NCI-H1092 treated with DMSO at 0.1 percent for 48 hours (cell line): ENCODE measurements at places on chromosomes 11 and 22.

DNA sequence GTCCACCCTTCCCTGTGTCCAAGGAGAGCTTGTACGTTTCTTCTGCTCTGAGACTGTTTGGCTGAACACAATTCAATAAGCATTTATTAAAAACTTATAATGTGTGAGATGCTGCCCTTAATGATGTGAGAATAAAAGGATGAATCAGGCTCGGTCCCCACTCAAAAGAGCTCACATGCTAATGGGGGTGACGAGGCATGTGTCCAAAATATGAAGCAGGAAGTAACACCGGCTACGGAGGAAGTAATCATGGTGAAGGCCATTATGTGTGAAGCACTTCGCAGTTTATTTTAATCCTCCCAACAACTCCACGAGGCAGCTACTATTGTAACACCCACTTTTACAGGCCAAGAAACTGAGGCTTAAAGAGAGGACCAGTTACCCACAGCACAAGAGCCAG, 3.4 kb upstream of the RASD2 start:
- no peak for DNase-seq

- DNase-seq: no peak
Measured at GRCh38 chr11:57377107-57377506, 3.8 kb downstream of the PRG3 start.

GRCh38 chr22:49900441-49901230, 17.6 kb downstream of the ALG12 start:
- DNase-seq: no peak

DNA sequence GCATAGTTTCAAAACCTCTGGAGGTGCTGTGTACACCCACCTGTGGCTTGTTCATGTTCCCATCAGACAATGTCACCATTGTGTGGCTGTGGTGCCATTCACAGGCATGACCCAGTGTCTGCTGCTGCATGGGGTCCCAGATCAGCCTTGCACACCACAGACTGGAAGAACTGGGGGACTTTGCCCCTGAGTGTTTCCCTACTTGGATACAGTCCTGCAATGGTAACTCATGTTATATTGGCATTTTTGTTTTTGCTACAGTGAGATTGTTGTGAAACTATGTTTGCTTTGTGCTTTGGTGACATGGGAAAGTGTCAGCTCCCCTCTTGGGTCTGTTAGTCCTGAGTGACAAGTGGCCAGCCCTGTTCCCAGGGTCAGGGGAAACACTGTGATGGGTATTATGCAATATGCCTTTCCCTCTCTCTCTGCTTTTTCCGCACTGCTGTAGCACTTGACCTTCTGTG, 108.8 kb downstream of the NAV2 start:
- DNase-seq: no peak

DNA sequence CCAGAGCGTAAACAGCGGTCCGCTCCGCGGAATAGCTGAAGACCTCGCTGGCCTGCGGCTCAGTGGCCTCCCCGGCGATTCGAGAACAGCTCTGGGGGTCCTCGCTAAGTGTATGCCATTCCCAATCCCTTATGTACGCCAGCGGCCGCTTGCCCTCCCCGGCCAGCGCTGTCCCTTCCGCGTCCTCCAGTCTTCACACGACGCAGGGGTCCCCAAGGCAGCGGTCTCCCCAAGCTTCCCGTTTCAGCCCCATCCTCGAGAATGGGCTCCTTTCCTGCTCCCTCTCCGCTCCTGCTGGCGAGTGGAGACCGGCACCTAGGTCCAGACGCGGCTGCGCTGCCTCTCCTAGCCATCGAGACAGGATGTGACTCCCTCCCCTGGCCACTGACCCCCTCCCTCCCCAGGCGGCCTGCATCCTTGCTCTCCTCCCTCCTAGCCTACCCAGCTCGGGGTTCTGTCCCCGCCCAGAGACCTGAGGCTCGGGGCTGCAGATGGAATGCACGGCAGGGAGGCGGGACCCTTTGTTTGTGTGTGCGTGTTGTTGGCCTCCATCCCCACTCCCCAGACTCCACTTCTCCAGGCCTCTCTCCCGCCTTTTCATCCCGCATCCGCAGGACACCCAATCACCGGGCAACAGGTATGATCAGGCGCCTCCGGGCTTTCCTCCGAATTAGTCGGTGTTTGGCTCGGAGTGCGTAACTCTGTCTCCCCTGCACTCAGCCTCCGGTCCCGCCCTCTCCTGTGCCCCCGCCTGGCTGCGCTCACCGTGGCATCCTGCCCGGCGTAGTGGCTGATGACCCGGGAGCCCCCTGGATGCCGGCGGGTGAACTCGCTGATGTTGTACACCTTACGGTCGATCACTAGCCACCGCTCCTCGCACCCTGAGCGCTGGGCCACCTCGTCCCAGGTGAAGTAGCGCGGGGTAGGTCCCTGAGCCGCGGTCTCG, 740 bp downstream of the FADS1 start:
- peak; percentile 94 for DNase-seq

DNA sequence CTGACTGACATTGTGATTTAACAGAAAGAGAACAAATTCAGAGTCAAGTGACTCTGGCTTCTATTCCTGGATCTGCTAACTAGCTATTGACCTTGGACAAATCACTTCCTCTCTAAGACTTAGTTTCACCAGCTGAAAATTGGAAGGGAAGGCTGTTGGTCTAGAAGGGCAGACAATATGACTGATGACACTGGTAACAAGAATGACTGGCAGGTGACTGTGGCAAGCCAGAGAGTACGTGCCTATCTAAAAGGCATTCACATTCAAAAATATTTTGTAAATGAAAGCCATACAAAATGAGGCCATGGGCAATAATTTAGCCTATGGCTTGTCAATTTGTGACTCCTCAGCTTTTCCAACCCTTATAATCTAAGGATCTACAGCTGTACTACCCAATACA, 23.5 kb downstream of the SERGEF start:
- DNase-seq: no peak

GRCh38 chr11:114174712-114175495, 115.4 kb downstream of the ZBTB16 start:
- no peak for DNase-seq

- no peak for DNase-seq
Measured at GRCh38 chr11:15497366-15497765, 382.6 kb downstream of the INSC start.

DNA sequence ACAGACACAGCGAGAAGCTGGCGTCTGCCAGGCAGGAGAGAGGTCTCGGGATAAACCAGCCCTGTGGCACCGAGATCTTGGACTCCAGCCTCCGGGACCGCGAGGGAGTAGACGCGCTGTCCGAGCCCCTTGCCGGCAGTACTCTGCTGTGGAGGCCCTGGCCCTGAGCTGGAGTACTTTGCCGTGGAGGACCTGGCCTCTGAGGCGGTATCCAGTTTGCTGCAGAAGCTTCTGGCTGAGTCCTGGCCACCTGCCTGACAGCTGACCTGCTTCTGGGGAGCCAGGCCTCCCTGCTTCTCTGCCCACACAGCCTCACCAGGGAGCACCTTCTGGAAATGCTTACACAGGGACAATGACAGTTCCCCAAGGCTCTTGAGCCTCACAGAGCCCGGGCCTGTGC, 31.6 kb upstream of the CARS1 start:
- DNase-seq: peak; percentile 14

GRCh38 chr22:49737101-49737551, 90.5 kb downstream of the BRD1 start:
- DNase-seq: no peak

DNA sequence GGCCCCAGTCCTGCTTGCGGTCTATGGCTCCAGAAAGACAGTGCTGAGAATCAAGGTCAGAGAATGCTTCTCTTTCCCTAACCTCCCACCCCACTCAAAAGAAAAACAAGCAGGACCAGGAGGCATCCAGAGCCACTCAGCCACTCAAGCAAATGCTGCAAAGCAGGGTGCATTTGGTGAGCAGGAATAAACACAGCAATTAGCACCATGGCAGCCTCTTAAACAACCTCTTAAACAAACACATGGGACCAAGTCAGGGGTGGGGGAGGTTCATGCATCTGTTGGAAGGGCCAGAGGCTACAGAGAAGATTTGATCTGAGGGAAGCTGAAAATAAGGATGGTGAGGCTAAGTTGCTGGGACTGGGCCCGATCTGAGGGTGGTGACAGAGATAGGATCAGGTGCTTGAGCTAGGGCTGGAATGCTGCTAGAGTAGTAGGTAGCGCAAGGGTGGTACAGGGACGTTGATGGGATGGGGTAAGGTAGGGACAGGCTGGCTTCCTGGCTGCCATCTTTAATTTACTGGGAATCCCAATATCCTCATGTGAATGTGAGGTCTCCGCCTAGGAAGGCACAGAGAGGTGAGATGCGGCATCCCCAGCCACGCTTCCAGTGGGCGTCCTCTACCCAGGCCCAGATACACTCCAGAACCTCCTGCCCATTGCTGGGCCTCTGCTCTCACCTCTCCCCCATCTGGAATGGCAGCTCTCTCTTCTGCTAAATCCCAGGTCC, 26.6 kb upstream of the LMO1 start:
- DNase-seq: peak; percentile 76

GRCh38 chr11:7570938-7571521, 57.2 kb downstream of the PPFIBP2 start:
- no peak for DNase-seq

DNA sequence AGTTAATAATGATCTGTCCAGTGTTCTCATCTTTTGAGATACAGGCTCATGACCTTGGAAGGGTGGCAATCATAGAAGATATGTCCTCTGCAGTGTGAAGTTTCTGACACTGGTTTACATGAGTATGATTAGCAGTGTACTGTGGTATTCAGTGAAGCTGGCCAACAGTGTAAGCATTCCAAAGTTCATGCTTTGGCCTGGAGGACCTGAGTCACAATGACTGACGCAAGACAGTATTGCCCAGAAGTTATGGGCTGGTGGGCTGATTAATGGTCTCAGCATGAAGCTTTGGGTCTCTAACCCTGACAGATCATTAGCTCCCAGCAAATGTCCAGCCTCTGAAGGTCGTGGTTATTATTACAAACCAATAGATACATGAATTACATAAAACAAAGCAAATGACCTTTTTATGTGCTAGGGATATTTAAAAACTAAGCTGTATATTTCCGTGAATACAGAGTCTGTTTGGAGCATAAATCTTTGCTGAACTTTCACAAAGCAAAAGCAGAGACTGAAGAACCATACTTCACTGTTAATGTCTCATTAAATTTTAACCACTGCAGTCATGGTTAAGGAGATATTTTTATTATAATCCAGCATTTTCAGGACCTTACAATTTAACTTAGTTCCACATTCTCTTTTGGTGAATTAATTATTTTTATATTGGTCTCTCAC, 28.3 kb upstream of the USP47 start:
- no peak for DNase-seq

GRCh38 chr22:35470903-35471321, 69.7 kb upstream of the RASD2 start:
- DNase-seq: no peak

DNA sequence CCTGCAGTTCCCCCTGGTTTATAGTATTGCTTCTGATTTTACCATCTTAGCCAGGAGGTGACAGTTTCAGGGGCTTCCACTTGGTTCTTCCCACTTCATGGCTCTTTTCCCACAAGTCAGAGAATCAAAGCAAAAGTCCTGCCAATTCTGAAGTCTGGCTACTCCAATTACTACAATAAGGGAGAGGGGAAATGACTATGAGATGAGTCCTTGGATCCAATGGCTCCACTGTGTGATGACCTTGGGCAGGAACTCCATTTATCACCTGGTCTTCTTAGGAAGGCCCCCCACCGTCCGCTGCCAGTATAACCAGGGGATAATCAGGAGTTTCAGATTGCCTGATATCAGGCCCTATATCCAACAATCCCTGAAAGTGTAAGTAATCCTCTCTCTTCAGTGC, 31.6 kb upstream of the CCND1 start:
- DNase-seq: no peak

GRCh38 chr11:134200688-134201087, 23.1 kb downstream of the NCAPD3 start:
- no peak for DNase-seq

- DNase-seq: no peak
Measured at GRCh38 chr22:49747716-49748115, 80.0 kb downstream of the BRD1 start.

- no peak for DNase-seq
Measured at GRCh38 chr11:67056267-67057204, at the start of gene RHOD. Gene RHOD (plus strand): TSS chr11:67056847. CDS start chr11:67056903, 56 bp downstream.

- no peak for DNase-seq
Measured at GRCh38 chr11:48033918-48034341, 53.6 kb downstream of the PTPRJ start.

DNA sequence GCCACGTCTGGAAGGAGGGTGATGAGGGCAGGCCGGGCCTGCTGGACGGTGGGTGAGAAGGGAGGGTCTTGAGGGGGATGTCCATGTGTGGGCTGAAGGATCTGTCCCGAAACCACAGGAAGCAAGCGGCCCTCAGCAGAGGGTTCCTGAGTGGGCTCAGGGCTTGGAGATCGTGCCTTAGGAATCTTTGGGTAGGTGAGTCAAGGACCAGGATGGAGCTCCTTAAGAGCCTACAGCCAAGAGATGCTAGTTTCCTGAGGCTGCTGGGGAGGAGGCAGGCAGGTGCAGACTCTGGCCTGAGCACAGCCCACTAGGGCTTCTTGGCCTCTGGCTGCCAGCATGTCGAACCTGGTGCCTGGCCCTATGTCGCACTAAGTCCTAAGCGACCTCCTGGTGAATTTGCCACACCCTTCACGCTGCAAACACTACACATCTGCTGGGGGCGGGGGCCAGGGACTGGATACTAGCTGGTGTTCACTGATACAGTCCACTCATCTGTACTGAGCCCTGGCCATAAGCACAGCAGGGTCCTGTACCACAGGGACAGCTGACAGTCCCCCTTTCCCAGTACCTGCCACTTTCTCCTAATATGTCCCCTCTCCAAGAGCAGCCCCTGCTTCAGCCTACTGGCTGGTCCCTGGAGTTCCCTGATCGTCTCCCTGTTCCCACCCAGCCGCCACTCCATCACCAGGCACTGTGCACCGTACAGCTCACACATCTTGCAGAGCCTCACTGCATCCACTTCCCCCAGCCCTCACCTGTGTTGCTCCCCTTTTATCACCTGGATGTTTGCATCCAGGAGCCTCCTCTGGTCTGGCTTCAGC, 19.5 kb downstream of the GNAZ start:
- no peak for DNase-seq

DNA sequence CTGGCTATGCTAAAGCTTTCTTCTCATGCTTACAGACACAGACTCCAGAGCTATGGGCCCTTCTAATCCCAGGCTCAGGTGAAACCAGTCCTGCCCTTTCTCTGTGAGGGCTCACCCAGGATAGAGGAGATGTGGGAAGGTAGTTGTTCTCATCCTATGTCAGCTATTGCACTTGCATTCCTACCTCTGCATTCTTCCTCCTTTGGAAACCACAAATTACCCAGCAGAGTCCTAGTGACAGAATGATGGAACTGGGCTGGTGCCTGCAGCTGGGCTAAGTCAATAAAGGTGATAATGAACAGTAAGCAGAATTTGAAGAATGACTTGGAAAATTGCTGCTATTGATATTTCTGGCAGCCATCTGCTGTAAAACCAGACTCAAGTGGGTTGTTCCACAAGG, 560.0 kb downstream of the TMEM135 start:
- no peak for DNase-seq

- no peak for DNase-seq
Measured at GRCh38 chr11:44917741-44918140, 32.9 kb downstream of the TP53I11 start.

- DNase-seq: peak; percentile 69
Measured at GRCh38 chr11:59197991-59198390, 14.7 kb downstream of the MPEG1 start.

- DNase-seq: no peak
Measured at GRCh38 chr11:117319214-117319840, 3.3 kb upstream of the BACE1 start.

GRCh38 chr11:76314741-76315090, 66.2 kb downstream of the THAP12 start:
- DNase-seq: no peak

GRCh38 chr11:102493524-102493923, 37.0 kb downstream of the MMP7 start:
- DNase-seq: no peak
